ENCODE measurements at places on chromosomes 16 and 17.

DNA sequence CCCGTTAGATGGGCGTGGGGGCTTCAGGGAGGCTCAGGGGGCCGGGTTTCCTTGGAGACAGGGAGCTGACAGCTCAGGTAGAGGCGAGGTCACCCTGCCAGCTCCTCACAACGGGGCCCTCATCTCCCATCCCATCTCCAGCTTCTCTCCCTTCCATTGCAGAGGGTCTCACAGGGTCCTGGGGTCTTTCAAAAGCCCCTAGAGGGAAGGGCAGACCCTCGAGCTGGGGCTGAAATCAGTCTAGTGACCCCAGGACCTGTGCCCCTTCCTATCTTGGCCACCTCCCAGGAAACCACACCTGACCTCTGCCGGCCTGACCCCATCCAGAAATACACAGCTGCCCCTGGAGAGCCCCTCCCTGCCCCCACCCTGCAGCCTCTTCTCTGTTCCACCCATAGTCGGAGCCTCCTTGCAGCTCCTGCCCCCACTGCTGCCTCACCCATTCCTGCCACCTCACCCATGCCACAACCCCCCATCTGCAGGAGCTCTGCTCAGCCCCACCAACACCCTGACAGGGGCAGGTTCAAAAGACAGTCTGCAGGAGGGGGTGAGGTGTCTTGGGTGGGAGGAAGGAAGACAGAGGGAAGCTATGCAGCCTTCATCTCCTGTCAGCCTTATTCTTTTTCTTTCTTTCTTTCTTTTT is 23.4 kb downstream of the PIK3R5 start:
- no peak for DNase-seq

DNA sequence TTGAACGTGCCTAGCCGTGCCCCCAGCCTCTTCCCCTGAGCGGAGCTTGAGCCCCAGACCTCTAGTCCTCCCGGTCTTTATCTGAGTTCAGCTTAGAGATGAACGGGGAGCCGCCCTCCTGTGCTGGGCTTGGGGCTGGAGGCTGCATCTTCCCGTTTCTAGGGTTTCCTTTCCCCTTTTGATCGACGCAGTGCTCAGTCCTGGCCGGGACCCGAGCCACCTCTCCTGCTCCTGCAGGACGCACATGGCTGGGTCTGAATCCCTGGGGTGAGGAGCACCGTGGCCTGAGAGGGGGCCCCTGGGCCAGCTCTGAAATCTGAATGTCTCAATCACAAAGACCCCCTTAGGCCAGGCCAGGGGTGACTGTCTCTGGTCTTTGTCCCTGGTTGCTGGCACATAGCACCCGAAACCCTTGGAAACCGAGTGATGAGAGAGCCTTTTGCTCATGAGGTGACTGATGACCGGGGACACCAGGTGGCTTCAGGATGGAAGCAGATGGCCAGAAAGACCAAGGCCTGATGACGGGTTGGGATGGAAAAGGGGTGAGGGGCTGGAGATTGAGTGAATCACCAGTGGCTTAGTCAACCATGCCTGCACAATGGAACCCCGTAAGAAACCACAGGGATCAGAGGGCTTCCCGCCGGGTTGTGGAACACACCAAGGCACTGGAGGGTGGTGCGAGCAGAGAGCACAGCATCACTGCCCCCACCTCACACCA is 724 bp downstream of the GAA start:
- DNase-seq: peak; percentile 17

DNA sequence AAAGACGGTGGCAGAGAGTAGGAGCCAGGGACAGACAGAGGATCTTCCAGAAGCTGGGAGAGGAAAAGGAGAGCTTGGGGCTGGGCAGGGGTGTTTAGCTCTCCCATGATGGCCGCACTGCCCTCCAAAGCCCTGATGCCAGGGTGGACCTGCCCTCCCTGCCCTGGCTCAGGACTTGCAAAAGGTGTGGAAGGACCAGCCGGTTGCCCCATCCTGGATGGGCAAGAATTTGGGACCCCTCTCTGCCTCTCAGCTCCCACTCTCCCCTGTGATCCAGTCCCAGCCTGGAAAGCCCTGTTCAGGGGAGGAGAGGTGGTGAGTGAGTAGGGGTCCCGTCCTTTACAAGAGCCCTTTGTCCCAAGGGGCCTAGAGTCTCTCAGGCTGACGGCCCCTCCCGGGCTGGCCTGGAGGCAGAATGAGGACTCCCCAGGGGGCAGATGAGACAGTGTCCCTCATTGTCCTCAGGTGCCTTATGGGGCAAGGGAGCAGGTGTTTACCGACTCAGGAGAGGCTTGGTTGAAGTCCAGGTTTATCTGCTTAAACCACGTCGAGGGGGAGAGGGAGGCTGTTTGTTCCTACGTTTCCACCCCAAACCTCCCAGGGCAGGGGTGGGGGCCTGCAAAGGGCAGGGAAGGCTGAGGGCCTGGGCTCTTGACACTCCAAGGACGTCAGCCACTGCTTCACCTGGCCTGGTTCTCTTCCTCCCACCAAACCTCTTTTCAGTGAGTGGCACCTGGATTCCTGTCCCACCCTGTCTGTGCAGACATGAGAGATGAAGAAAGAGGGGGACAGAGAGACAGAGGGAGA is 19.3 kb upstream of the ITGA3 start:
- no peak for DNase-seq

DNA sequence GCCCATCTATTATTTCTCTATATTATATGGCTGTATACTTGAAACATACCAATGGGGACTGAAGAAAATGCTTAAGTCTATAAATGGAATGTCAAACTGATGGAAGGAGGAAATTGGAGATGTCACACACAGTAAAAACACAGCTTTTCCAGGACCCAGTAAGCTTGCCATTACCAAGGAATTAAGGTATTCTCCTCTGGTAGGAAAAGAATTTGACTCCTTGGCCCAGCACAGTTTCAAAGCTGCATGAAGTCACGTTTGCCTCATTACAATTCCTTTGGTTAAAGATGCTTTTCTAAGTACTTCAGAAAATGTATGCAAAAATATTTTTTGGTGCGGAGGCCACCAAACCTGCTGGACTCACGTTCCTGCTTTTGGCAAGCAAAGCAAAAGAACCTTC is 48.5 kb downstream of the CDH13 start:
- DNase-seq: peak; percentile 72

DNA sequence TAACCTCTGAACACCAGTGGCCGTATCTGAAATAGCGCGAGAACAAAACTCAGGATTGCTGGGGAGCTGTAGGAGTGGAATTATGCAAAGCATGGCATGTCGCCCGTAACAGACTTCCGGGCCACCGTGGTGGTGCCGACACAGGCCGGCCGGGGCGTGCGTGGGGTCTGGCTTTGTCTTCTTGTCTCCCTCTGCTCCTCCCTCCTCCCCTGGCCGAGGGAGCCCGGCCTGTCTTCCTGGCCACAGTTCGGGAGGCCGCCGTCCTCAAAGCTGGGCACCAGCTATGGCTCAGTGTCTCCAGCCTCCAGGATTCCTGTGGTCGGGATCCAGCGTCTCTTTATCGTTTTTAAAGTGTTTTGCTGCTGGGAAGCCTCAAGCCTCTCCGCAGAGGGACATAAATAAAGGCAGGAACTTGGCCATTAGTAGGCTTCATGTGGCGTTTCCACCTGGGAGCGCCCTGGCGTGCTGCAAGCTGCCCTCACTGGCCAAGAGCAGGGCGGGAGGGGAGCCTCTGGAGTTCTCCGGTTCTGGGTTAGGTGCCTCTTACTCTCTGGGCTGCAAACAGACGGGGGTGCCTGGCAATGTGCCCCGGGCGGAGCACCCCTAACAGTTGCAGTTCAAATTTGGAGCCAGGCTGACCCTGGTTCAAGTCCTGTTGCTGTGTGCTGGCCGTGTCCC is 22.0 kb upstream of the NPTX1 start:
- no peak for DNase-seq

- no peak for DNase-seq
These were observed 5.8 kb upstream of the ZDHHC7 start for GRCh38 chr16:85017151-85017550.

DNA sequence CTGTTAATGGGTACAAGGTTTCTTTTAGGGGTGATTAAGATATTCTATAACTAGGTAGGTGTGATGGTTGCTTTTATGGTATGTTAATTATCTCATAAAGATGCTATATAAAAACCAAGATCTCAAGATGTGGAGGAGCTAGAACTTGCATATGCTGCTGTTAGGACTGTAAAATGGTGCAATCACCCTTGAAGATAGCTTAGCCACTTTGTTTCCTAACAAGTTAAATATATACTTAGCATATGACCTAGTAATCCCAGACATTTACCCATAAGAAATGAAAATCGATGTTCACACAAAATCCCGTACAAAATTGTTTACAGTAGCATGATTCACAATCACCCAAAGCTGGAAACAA is 25.1 kb downstream of the GGA2 start:
- no peak for DNase-seq

Data from HFFc6 (cell line).